HFF-Myc (cell line): ENCODE measurements at places on chromosomes 5 and 9.

GRCh38 chr9:93261735-93262523 lies 78.0 kb downstream of the WNK2 start:
- DNase-seq = no peak

DNA sequence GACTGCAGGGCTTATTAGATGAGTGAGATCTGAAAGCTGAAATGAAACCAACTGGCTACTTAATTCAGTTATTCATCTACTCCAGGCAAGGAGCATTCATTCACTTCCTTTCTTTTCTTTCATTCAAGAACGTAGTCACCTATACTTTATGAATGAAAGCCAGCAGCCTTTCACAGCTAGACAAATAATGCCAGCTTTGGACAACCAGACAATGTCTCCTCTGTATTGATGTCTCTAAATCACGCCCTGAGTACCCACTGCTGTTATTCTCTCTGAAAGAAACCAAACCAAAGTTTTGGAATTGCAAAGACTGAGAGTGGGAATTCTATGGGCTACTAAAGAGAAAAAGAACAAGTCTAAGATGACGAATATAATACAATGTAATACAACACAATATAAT lies 121.2 kb upstream of the PTPN3 start:
- DNase-seq = no peak

- DNase-seq = no peak
Observed at GRCh38 chr5:2047341-2047927, 164.7 kb upstream of the IRX4 start.

- no peak for DNase-seq
Observed at GRCh38 chr9:34628656-34629490, at the start of gene ARID3C. ARID3C (minus strand) TSS chr9:34629066; CDS start chr9:34628014, 1,052 bp downstream.

- no peak for DNase-seq
Observed at GRCh38 chr9:128150594-128151308, 1.5 kb downstream of the LCN2 start.

DNA sequence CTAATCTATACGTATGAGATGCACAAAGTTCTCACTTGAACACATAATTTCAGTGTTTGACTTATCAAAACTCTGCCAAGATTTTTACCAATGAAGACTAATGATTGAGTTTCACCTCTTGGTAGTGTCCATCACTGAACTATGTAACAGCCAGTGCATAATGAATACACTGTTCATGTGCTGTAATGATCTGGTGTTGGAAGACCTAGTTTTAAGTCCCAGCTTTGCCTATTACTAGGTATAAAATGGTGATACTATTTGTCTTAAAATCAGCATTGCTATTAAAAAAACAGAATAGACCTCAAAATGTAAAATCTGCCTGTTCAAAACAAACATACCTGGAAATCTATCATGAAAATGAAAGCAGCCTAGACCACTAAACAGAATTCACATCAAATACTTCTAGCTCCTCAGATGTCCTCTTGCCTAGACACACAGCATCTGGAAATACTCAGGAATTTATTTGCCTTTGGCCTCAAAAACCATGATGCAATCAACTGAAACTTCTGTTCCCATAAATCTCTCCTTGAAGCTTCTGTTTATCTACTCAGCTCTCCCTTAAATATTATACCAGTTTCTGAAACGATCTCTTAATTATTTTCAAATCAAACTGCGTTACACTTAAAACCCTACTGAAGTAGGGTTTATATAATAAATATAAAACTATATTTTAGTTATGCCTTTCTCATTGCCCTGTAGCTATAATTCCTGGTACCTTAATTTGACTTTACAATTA lies 38.1 kb downstream of the MRPS27 start:
- peak; percentile 68 for DNase-seq

- DNase-seq = no peak
Observed at GRCh38 chr5:111254613-111255012, 30.4 kb downstream of the CAMK4 start.

DNA sequence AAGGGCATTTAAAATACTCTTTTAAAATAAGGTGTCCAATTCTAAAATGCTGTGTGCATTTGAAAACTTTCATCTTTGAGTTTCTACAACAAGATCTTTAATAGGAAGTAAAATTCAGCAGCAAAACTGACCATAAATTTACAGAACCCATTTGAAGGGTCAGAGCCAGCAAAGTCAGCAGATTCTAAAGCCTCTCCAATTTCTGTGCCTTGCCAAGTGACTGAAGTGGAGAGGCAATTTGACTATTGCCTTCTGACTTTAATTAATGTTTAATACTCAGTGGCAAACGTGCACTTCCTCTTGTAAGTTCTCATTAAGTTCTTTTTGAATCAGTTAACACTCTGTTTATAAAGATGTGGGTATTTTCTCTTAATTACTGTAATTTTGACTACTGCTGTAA lies 155.2 kb downstream of the BAAT start:
- DNase-seq = no peak

DNA sequence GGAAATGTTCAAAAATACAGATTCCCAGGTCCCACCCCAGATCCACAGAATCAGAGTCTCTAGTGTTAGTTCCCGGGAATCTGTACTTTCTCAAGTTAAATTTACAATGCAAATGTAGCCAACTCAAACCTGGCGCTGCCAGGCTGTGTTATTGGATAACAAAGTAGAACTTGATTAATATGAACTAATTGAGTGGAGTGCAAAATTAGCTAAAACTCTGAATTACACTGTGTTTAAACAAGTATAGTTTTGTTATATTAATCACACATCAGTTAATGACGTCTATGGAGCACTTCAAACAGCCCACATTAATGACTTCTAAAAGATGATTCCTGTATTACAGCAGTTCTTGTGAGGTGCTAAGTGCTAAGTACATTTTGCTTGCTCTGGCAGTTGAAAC lies 32.4 kb upstream of the CYFIP2 start:
- DNase-seq = no peak
